ENCODE measurements at places on chromosomes 6 and 20.

DNA sequence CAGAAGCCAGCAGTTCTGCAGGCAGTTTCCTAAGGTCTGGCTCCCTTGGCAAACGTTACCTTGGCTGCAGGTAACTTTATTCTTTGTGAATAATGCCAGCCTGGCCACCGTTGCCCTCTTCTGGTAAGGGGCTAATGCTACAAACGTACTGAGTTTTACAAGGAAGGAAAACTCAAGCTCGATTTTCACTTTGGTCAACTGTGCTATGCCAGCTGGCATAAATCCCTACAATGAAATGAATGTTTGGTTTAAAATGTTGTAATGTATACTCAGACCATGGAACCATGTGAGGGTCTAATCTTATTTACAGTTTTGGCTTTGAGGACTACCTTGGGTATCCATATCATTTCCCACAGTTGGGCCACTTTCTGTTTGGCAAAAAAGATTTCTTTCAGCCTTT is 101.4 kb downstream of the SLX4IP start:
- no peaks in the 10 kb centered on the region for H3K27me3 ChIP-seq
- H3K36me3 ChIP-seq = peaks cover 8% of the 10 kb centered on the region
- DNase-seq = no peak
- peaks cover 17% of the 10 kb centered on the region for H3K4me1 ChIP-seq
- no peak overlapping the region for H3K27ac ChIP-seq

DNA sequence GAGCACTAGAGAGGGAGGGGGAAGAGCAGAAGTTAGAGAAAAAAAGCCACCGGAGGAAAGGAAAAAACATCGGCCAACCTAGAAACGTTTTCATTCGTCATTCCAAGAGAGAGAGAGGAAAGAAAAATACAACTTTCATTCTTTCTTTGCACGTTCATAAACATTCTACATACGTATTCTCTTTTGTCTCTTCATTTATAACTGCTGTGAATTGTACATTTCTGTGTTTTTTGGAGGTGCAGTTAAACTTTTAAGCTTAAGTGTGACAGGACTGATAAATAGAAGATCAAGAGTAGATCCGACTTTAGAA is 2.0 kb downstream of the ID4 start:
- peaks cover 3% of the 10 kb centered on the region for H3K36me3 ChIP-seq
- DNase-seq = no peak
- H3K4me3 ChIP-seq = no peak overlapping the region

- no peak overlapping the region for H3K27ac ChIP-seq
- H3K27me3 ChIP-seq = no peaks in the 10 kb centered on the region
- H3K4me3 ChIP-seq = no peak overlapping the region
Observed at GRCh38 chr6:157625764-157626163, 197.3 kb upstream of the SNX9 start.

DNA sequence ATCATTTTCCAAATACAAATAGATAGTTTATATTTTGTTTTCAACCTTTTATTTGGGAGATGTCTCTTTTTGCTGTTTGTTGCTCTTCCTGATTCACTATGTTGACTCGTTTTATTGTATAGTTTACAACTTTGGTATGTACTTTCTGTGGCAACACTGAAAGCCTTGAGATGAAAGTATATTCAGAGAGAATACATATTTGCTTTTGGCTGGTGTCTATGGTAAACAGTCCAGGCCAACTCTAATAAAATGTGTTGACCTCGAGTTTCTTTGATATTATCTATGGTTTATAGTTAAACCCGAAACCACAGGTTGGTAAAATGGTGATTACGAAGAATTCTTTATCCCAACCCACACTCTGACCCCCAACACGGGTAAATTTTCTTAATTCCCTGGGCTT is 919.6 kb upstream of the MAP3K7 start:
- no peak for DNase-seq
- no peaks in the 10 kb centered on the region for H3K36me3 ChIP-seq
- no peaks in the 10 kb centered on the region for H3K4me1 ChIP-seq
- H3K27ac ChIP-seq = no peak overlapping the region

GRCh38 chr6:165605182-165605875 is 57.7 kb downstream of the PDE10A start:
- H3K4me1 ChIP-seq = no peaks in the 10 kb centered on the region
- H3K36me3 ChIP-seq = no peaks in the 10 kb centered on the region
- DNase-seq = no peak
- no peak overlapping the region for H3K4me3 ChIP-seq

GRCh38 chr20:4869290-4870193 is 131.8 kb downstream of the SLC23A2 start:
- H3K27ac ChIP-seq = no peak overlapping the region
- H3K36me3 ChIP-seq = no peaks in the 10 kb centered on the region
- H3K27me3 ChIP-seq = no peaks in the 10 kb centered on the region
- H3K4me3 ChIP-seq = no peak overlapping the region
- H3K4me1 ChIP-seq = no peaks in the 10 kb centered on the region
- DNase-seq = no peak

- H3K4me3 ChIP-seq = peak overlapping the region; percentile 99
- peak overlapping the region; percentile 100 for H3K27ac ChIP-seq
- H3K27me3 ChIP-seq = no peaks in the 10 kb centered on the region
- peaks cover 63% of the 10 kb centered on the region for H3K4me1 ChIP-seq
- no peak for DNase-seq
Observed at GRCh38 chr20:45363611-45364492, 896 bp downstream of the SYS1 start.

GRCh38 chr20:57749131-57749690 is 39.4 kb upstream of the PMEPA1 start:
- H3K4me3 ChIP-seq = peak overlapping the region; percentile 77
- DNase-seq = no peak
- no peak overlapping the region for H3K27ac ChIP-seq
- H3K4me1 ChIP-seq = peaks cover 15% of the 10 kb centered on the region
- no peaks in the 10 kb centered on the region for H3K36me3 ChIP-seq

DNA sequence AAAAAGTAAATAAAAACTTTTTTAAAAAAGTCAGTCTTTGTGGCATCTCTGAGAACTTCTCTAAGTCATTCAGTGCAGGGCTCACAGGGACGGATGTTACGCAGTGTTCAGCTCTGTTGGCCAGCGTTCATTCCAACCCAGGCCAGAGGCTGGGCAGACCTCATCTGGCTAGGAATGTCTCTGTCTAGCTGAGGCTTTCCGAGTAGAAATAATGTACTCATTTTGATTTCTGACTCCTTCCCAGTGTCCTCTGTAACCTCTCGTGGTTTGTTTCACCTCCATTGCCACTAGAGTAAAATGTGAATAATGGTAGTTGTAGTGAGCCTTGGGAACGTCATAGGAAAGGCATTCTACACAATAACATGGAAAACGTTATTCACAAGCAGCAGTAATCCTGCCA is 135.1 kb downstream of the TMEM242 start:
- no peak overlapping the region for H3K27ac ChIP-seq
- no peaks in the 10 kb centered on the region for H3K27me3 ChIP-seq
- peaks cover 6% of the 10 kb centered on the region for H3K36me3 ChIP-seq
- H3K4me3 ChIP-seq = no peak overlapping the region
- H3K4me1 ChIP-seq = peaks cover 6% of the 10 kb centered on the region

GRCh38 chr6:50861692-50862091 is 43.0 kb downstream of the TFAP2B start:
- peaks cover 4% of the 10 kb centered on the region for H3K27me3 ChIP-seq
- H3K36me3 ChIP-seq = peaks cover 4% of the 10 kb centered on the region

GRCh38 chr6:13383328-13384163 is 55.2 kb upstream of the TBC1D7 start:
- peak overlapping the region; percentile 75 for H3K27ac ChIP-seq
- no peak for DNase-seq
- no peaks in the 10 kb centered on the region for H3K27me3 ChIP-seq
- no peak overlapping the region for H3K4me3 ChIP-seq
- no peaks in the 10 kb centered on the region for H3K4me1 ChIP-seq
- no peaks in the 10 kb centered on the region for H3K36me3 ChIP-seq

GRCh38 chr6:137740967-137741761 is 125.9 kb upstream of the TNFAIP3 start:
- H3K36me3 ChIP-seq = peaks cover 4% of the 10 kb centered on the region
- H3K27me3 ChIP-seq = no peaks in the 10 kb centered on the region
- H3K4me3 ChIP-seq = no peak overlapping the region

DNA sequence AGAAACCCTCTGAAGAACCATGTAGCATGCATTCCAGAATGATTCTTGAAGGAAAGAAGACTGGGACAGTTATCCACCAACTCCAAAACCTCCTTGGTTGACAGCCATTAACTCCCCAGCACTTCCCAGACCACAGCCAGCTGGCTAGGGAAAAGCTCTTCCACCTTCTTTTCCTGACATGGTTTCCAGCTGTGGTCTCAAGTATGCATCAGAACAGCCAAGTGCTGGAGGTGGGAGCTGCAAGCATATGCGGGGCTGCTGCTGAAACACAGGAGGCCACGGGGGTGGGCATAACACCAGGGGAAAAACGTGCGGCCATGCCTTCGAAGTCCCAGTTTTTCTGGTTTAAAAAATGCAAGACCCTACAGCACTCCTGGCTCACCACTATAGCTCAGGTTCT is 108.0 kb upstream of the FAM184A start:
- H3K4me1 ChIP-seq = peaks cover 1% of the 10 kb centered on the region
- no peaks in the 10 kb centered on the region for H3K27me3 ChIP-seq
- H3K27ac ChIP-seq = no peak overlapping the region
- H3K4me3 ChIP-seq = no peak overlapping the region
- DNase-seq = no peak
- H3K36me3 ChIP-seq = peaks cover 44% of the 10 kb centered on the region

DNA sequence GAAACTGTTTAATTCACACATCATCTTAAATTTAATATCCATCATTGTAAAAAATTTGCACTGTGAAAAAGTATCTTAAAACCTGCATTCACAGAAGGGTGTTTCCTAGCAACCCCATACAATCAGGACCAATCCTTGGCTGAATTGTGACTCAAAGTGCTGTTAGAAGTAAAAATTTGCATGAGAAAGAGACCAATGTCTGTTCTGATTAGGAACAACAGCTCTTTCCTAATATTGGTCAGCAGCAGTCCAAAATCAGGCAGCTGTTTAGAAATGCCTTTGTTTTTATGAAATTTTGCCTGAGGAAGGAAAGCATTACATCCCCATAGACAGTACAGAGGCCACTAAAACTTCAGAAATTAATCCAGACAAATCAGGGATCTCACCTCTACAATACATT is 987.0 kb downstream of the HACE1 start:
- H3K27ac ChIP-seq = no peak overlapping the region
- no peaks in the 10 kb centered on the region for H3K36me3 ChIP-seq
- H3K27me3 ChIP-seq = no peaks in the 10 kb centered on the region
- H3K4me1 ChIP-seq = no peaks in the 10 kb centered on the region

- no peak overlapping the region for H3K27ac ChIP-seq
- DNase-seq = no peak
- H3K27me3 ChIP-seq = no peaks in the 10 kb centered on the region
- no peaks in the 10 kb centered on the region for H3K36me3 ChIP-seq
Observed at GRCh38 chr6:5142915-5143314, 57.8 kb downstream of the PPP1R3G start.

Data from naive thymus-derived CD8-positive, alpha-beta T cell (primary cell).